ENCODE measurements at places on chromosomes 6 and 20.

DNA sequence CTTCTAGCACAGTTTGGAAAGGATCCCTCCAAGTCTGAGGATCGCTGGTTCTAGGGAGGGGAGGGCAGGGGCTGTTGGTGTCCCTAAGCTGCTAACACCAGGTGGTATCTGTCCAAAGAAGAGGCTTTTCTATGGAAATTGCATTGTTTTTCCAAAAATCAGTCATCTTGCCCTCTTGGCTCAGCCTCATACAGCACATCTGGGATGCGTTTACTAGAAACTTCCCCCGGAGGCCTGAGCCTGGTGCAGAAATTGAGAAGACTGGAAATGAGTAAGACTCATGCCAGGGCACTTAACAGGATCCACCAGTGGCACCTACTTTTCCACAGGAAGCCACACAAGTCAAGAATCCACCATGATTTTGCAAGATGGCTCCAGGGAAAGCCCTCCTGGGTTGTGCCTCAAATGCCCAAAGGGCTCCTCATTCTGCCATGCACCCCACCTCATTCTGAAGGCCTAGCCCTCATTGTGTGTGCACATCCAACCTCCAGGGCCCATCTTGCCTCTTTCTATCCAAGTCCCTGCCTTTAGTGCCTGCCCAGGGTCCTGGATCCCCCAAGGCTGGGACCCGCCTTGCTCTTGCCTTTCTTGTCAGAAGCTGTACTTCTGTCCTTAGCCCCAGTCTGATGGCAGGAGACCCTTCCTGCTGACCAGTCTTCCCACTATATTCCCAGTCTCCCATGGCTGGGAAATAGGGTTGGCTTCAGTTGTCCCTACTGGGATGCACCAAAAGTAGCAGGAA is 97.6 kb downstream of the MRPL14 start:
- DNase-seq, result no peak

GRCh38 chr20:11891077-11891775 is 26.5 kb upstream of the BTBD3 start:
- no peak for DNase-seq

DNA sequence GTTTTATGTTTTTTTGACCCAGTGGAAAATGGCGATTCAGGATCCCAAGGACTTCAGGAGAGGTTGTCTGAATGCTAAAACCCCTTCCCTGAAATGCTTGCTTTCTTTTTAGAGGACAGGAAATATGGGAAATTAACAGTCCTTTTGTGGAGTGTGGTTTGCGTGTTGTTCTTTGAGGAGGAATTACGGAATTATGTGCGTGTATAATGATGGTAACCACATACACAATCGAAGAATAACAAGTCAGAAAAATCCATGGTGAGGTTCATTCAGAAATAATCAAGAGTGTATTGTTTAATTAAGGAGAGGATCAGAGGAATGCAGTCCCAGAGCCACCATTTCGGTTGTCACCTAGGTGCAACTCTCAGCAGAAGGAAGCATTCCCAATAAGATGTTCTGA is 73.2 kb downstream of the PHACTR3 start:
- no peak for DNase-seq

DNA sequence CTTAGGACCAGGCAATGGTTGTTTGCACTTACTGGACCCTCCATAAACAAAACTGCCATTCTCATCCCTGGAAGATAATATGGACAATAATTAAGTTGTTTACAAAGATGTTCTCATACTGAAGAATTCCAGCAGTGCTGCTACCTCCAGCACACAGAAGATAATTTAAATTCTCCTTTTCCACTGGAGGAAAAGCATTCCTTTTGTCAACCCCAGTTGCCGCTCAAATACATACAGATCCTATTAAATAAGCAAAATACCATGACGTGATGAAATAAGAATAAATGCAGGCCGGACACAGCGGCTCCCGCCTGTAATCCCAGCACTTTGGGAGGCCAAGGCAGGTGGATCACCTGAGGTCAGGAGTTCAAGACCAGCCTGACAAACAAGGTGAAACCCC is 54.5 kb upstream of the IPCEF1 start:
- DNase-seq, result no peak

- DNase-seq, result peak; percentile 47
These were observed 16.7 kb downstream of the PDRG1 start for GRCh38 chr20:31934968-31935764.

DNA sequence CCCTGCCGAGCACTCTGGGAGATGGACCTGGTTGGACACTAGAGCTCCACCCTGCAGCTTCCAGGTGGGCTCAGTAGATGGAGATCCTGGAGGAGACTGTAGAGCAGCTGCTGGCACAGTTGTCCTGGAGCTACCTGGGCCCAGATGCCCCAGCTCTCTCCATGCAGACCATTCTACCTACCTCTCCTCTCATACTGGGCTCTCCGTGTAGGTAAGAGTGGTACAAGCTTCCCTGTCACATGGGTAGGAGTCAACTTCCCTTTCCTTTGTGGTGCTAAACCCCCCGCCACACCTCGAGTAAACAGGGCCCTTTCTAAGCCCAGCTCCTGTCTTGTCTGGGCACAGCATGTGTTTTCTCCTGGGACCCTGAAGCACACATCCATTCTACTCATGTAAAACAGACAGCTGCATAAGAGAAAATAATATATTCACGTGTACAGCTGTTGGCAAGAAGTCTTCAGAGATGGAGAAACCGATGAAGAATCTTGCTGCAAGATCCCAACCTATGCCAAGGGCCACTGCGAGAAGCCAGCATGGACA is 108.1 kb upstream of the DUSP22 start:
- peak; percentile 65 for DNase-seq

- DNase-seq, result no peak
These were observed 37.6 kb upstream of the MDFI start for GRCh38 chr6:41600499-41601247.

- no peak for DNase-seq
These were observed 46.3 kb downstream of the HIVEP1 start for GRCh38 chr6:12058172-12058961.

GRCh38 chr6:170529839-170530469 is 23.2 kb downstream of the PSMB1 start:
- DNase-seq, result peak; percentile 80

DNA sequence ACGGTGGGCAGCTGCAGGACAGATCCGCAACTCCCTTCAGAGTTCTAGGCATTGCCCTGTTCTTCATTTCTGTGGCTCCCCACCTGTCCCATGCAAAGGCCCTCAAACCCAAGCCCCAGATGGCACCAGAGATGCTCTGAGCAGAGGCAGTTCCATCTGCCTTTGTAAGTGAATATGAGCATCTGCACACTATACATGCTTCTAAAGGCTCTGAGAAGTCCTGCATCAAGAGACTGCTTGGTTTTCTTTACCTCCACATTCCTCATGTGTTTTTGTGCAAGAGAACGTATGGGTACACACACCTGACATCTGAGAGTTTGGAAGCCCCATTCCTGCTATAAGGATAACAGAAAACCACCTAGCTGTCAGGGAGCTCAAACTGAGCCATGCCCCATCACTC is 14.4 kb upstream of the CST7 start:
- no peak for DNase-seq

DNA sequence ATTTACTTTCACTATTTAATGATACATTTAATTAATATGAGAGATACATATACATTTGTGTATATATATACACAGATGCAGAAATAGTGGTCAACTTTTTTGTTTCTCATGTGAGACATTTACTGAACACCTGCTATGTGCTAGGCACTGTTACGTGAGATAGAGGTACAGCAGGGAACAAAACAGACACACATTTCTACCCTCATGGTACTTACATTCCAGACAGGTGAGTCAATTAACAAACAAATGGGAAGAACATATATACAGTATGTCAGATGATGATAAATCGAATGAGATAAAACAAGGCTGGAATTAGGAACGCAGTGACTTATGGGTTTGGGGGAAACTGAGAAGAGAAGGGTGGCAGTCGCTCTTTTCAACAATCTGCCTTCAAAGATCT is 5.1 kb downstream of the TFB1M start:
- DNase-seq, result no peak

DNA sequence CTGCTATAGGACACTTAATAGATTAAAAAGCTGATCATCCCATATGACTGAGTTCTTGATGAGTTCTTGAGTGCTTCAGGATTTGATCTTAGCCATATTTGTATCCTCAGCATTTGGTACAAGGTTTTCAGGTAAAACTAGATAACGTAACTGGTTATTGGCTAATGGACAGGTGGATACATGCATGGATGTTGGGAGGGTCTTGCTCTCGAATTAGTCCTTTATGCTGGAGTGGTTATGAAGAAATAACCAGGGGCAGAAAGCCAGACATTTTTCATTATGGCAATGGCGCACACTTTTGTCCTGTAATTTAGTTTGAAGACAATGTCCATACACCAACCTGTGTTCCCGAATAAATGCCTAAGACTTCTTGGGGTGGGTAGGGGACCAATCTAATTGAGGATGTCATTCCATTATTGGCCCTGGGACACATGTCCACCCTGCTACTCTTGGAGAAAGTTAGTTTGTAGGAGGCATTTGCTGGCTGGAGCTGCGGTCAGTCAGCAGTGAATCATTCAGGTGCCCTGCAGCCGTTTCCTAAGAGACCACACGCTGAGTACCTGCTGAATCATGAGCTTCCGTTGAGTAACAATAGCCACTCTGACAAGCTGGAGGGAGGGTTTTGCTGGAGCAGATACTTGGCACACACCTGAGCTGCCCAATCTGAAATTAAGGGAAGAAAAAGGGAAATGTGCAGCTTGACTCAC is 194.4 kb downstream of the FOXA2 start:
- DNase-seq, result no peak

- no peak for DNase-seq
These were observed 89.4 kb upstream of the ANKEF1 start for GRCh38 chr20:9945408-9945807.

GRCh38 chr20:59192533-59192896 is 28.9 kb downstream of the ZNF831 start:
- DNase-seq, result no peak

GRCh38 chr6:136015531-136015930 is 164.0 kb downstream of the PDE7B start:
- no peak for DNase-seq

DNA sequence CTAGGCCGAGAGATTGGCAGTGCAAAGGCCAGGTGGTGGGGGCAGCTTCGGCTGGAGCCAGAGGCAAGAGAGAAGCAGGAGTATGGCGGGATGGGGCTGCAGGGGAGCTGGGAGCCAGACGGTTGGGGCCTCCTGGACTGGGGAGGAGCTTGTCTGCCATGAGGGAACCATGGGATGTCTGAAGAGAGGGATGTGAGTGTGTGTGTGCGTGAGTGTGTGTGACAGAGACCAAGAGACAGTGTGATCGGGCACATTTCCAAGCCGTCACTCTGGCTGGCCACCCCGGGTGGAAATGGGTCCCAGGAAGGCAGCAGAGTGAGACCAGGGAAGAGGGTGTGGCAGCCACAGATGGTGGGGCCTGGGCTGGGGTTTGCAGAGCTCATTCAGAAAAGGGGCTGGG is 13.8 kb downstream of the PHACTR3 start:
- DNase-seq, result no peak

All from NAMALWA (cell line).